Left kidney (tissue), 8 donors: ENCODE measurements at places on chromosomes 3 and 15.

DNA sequence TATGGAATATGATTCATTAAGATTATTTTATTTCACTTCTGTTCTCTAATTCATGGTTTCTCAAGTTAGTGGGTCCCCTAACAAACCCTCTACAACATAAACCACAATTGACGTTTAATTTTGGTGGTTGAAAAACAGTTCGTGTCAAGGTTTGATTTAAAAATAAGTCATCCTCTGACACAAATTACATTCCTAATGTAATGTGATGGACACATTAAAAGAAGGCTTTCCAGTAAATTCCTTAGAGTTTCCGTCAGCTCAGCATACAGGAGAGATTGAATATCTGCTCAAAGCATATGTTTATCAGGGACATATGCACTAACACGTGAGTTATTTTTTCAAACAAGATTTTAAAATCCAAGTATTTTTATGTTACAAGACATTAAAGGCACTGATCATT lies 626.5 kb upstream of the ADAMTS9 start:
- no peak for DNase-seq

DNA sequence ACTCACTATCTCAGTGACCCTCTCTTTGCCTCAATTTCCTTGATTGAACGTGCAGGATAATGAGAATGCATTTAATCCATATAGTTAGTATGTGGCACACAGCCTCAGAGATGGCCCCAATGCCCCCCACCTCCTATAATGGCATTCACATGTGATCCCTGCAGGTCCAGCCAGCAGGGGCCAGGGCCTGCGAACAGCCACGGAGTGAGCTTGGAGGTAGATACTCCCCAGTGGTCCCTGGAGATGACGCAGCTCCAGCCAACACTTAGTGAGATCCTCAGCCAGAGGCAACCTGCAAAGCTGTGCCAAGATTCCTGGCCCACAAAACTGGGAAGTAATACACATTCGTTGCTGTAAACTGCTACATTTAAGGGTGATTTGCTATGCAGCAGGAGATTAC lies 184.9 kb upstream of the NSMCE3 start:
- DNase-seq = no peak

GRCh38 chr3:13349823-13350222 lies 70.3 kb downstream of the NUP210 start:
- no peak for DNase-seq

DNA sequence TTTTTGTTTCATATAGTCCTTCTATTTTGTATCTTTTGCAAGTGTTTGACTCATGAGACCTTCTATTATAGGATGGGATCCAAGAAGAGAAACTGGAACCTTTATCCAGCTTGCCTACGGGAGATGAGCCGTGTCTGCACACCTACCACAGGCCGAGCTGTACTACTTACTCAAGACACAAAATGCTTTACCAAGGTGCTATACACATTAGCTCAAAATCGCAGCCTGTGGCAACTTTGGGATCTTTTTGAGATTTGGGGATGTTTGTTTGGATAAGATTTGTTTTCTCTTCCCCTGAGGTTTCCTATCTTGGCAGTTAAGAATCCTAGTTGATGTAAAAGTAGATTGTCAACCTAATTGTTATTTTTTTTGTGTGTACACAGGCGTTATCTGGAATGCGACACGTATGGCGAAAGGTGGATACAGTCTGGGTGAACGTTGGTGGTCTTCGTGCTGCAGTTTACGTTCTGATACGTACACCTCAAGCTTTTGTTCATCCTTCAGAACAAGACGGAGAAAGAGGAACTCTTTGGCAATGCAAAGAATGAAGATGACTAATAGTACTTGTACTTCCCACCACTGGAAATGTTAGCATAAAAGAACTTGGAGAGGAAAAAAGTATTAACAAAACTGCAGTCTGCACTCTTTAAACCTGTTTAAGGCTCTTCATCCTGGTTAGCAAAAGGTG lies 13.1 kb upstream of the SETD5 start:
- no peak for DNase-seq

GRCh38 chr15:63947228-63947627 lies 99.1 kb downstream of the DAPK2 start:
- no peak for DNase-seq

DNA sequence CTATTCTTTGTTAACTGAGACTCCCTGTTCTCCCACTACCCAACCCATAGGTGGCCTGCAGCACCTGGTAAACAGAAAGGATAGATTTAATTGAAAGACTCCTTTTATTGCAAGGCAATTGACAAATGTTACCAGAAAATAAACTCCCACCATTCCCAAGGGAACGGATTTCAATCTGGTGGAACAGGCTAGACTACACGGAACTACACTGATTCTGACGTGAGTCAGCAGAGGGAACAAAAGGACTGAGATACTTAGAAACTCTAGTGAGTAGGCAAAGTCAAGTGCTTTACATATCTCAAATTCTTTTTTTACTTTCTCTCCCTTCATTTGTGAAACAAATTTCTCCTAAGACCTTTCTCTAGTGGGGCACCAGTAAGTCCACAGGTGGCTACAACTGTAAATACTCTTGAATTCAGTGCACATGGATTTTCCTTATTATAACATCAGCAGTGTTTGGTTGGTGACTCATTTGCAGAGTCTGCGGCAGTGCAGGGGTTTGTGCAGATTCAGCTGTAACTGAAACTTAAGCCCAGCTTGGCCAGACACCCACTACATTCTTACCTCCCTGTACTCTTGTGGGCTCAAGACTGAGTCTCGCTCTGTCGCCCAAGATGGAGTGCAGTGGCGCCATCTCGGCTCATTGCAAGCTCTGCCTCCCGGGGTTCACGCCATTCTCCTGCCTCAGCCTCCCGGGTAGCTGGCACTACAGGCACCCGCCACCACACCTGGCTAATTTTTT lies 34.3 kb upstream of the PLSCR2 start:
- DNase-seq = no peak

DNA sequence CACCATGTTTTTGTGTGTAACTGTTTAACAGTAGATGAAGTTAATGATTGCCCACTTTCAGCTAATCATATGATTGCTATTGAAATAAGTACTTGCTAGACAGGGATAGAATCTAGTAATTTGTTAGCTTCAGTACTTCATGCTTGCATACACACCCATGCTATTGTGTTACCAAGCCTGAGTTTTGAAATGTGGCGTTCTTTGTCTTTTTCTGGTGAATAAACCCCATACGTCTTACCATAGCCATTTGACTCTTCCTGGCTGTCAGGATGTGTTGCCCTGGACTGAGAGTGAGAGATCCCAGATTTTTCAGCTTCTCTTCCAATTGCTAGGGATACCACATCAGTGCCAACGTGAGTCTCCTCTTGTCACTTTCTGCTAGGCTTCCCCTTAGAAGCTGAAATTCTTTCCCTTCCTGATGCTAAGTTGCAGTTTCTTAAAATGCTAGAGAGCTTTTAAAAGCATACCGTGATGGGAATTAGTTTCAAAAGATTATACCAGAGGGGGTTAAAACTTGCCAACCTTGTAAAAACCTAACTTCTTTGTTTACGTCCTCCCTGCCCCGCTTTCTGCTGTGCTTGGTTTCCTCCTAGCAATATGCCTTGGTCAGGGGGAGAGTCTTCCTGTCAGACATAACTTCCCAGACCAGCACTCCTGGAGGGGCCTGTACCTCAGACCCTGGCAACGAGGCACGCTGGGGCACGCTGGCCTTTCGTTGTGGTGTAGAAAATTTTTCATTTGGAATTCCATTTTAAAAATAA lies 62.9 kb upstream of the ULK4 start:
- DNase-seq = no peak

DNA sequence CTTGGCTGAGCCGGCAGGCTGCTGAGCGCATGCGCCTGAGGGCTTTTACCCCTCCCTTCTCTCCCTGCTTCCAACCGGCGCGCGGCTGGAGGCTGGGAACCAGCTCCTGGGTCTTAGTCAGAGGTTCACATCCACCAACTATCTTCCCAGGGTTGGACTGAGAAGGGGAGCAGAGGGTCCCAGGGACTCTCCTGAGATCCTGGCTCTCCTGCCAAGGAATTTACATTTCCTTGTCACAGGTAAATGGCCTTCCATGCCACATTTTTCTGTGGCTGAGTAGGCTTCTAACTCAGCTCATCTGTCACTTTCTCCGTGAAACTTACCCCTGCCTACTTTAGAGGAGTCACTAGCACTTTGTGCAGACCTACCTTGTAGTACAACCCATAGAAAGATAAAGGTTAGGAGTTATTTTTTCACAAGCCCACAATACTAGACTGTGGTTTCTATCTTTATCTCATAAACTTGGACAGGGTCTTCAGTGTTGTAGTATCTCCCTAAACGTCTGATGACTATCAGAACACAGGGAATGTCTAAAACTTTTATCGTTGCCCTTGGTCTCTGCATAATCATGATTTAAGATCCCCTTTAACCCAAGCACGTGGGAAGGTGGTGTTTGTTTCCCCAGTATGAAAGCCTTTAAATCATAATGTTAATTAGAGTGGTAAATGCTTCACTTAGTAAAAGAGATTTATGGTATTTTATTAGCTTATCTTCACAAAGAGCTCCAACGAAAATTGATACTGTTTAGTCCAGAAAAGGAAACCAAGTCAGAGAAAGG lies 638 bp upstream of the TBC1D5 start:
- peak; percentile 67 for DNase-seq

DNA sequence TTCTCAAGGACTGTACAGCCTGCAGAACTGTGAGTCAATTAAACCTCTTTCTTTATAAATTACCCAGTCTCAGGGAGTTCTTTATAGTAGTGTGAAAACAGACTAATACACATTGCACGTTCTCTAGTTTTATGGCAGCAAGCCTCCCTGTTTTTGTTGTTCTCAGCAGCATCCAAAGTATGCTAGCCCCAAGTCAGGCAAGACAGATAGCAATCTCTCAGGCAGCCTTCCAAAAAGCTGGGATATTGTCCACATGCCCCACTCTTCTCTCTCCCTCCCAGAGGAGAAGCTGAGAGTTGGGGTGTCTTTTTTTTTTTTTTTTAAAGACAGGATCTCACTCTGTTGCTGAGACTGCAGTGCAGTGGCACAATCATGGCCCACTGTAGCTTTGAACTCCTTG lies 130.6 kb downstream of the ISL2 start:
- DNase-seq = no peak

DNA sequence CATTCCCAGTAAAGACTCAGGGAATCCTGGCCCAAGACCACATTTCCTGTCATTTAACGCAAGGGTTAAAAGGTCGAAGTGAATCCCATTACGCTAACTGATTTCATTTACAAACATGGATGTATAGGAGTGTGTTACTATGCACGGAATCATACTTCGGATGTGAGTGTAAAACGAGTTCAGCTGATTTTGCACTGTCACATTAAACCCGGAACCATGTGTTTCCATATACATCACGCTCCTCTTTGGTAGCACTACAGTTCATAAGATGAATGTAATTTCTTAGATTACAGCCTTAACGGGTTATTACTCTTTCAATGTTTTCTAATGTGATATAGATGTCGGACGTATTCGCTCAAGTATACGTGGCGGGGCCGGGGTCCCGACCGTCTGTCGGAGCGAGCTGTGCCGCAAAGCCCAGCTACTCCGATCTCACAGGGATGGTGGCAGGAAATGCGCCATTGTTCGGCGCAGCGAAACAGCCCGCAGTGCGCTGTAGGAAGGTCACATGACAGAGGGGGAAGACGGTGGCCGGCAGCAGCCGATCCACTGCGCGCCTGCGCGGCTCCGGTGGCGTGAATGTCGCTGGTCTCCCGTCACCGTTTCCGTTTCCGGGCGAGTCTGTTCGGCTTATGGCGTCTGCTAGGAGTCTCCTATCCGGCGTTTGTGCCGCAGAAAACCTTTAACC lies 97.3 kb downstream of the NPAP1 start:
- DNase-seq = peak; percentile 84

GRCh38 chr3:102885289-102885688 lies 450.5 kb downstream of the ZPLD1 start:
- no peak for DNase-seq

GRCh38 chr15:68653801-68654200 lies 75.0 kb downstream of the CORO2B start:
- no peak for DNase-seq

DNA sequence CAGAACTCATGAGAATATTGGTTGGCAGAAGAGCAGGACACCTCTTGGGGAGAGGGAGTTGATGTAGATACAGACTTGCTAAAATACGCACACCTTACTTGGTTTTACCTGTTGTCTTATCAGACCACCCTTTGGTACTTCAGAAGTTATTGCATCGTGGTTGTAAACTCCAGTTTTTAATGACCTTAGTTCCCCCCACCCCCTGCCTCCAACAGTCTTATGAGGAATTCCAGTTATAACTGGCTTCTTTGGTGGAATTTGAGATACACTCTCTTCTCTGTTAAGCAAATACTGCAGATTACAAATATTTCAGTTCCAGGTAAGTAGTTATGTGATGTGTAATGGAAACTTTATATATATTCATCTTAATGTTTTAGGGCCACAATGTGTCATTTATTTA lies 5.0 kb downstream of the SLC25A38 start:
- DNase-seq = no peak

DNA sequence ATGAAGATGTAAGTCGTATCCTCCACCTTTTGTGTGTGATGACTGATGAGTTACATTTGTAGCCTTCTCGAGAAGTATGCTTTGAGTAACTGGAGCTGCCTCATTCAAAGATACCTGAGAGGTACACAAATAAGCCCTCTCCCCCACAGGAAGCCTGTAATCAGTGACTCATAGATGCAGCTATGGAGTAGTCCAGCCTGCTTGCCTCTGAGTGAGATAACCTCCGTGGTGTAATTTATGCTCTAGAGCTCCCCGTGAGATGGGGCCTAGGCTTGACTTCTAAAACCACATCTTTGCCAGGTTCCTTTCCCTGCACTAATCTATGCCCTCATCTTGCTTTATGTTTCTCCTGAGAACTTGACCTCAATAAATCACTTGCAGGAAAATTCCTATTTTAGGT lies 291.7 kb downstream of the SUCLG2 start:
- peak; percentile 10 for DNase-seq

- DNase-seq = no peak
Measured at GRCh38 chr15:101450403-101451265, 38.9 kb downstream of the PCSK6 start.

DNA sequence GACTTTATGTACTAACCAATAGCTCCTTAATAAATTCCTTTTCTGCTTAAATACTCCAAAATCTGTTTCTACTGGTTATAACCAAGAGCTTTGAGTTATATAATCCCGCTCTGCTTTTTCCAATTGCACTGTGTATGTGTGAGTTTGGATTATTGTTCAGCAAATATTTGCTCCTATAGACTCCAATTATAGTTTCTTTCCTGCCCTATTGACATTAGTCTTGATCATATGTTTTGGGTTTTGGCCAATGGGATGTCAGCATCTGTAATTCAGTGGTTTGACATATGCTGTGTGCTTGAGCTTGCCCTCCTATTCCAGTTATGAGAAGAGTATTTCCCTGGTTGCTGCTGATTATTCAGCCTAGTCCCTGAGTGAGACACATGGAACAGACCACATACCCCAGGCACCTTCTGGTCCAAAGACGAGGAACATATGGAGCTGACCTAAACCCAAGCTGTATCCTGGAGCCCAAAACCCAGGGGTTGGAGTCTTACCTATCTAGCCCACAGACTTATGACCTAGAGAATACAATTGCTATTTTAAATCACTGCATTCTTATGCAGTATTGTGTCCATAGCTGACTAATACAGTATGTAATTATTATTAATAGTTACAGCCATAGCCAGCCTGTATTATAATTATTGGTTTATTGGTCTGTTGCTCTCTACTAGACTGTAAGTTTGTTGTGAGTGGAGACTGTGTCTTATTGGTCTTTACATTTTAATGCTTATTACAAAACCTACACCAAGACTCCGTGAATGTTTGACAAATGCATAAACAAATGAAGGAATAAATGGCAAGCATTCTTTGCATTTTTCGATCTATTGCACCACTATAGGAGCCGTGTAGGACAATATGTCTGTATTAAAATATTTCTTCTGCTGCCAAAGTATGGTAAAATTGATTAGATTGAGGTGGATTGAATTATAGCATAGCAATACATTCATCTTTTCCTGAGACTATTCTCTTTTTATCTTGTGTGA lies 11.7 kb upstream of the ZNF280D start:
- no peak for DNase-seq

- no peak for DNase-seq
Measured at GRCh38 chr3:154517404-154517803, 87.4 kb upstream of the GPR149 start.
